Smooth muscle cell of the coronary artery (primary cell): ENCODE measurements at places on chromosomes 6 and 20. TPM values are rescaled to one million over a fixed set of nuclear protein-coding genes. Genes with fewer than 3 reads are reported as not detected.

MTFR2 gene
- total RNA-seq: 0.23 and 1.1 TPM in 2 replicates

IL20RA gene
- total RNA-seq: 0.12 TPM in 1 of 2 replicates, not detected in the other

PACRG gene
- 0.59 TPM in 1 of 2 replicates, not detected in the other for total RNA-seq

SYNGAP1 gene
- 1.7 and 3.2 TPM in 2 replicates for total RNA-seq

ZFP57 gene
- total RNA-seq: 0.82 TPM in 1 of 2 replicates, not detected in the other

PDYN gene
- not detected in 2 replicates for total RNA-seq

ECI2 gene
- total RNA-seq: 40.2 and 75.4 TPM in 2 replicates

SCRT2 gene
- not detected in 2 replicates for total RNA-seq

NFYA gene
- 16.4 TPM in 2 replicates for total RNA-seq

ESF1 gene
- total RNA-seq: 11.3 and 37.3 TPM in 2 replicates

SNAP25 gene
- total RNA-seq: not detected in 2 replicates

MUCL3 gene
- not detected in 2 replicates for total RNA-seq

MOG gene
- not detected in 2 replicates for total RNA-seq

ASIP gene
- not detected in 2 replicates for total RNA-seq

RPP21 gene
- total RNA-seq: 11.7 and 24.4 TPM in 2 replicates

BEND6 gene
- 5.6 and 6.1 TPM in 2 replicates for total RNA-seq

SEL1L2 gene
- total RNA-seq: 0.23 TPM in 1 of 2 replicates, not detected in the other
